COR-L47 (cell line): ENCODE measurements at places on chromosomes 11 and 22.
A peak's percentile ranks its signal among the peaks of the same experiment; 100 is the strongest.

GRCh38 chr22:44825310-44826150 lies 73.2 kb downstream of the ARHGAP8 start:
- DNase-seq: peak; percentile 15

GRCh38 chr11:63015521-63016215 lies at the start of gene SLC22A8:
Gene SLC22A8 (minus strand): TSS chr11:63015841. CDS start chr11:63014958, 883 bp downstream.
- no peak for DNase-seq

GRCh38 chr11:123429913-123430720 lies at the start of gene GRAMD1B:
Gene GRAMD1B (plus strand): TSS chr11:123430269. CDS start chr11:123430793, 524 bp downstream.
- peak; percentile 73 for DNase-seq

GRCh38 chr22:36449596-36450175 lies 31.8 kb downstream of the TXN2 start:
- no peak for DNase-seq

DNA sequence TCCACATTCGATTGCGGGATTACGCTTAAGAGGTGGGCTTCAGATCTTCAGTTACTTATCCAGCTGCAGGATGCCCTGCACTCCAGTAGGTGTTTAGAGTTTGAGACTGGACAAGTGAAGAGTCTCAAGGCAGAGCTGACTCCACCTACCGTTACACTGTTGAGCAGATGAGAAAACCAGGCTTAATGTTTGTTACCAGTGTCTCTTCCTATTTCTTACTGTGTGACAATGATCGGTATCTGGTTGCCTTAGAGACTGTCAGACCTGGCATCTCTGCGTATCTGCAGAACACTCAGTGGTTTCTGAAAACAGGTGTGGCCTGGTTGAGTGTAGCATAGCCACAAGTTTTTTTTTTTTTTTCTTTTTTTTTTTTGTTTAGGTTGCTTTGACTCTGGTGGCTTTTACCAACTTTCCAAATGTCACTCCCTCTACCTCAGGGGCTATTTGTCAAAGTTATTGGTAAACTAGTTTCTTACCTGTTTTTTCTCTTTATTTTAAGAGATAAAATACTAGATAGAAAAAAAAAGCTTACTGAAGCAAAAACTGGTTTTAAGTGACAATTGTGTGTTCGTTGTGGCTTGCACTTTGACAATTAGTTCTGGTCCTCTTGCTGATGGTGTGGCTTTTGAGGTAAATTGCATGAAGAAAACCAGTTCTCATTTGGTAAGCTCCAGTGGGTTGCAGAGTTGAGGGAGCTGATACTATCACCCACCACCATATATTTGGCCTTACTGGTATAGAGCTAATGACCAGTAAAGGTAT lies 284.8 kb downstream of the ETS1 start:
- DNase-seq: peak; percentile 18

GRCh38 chr11:133137939-133138338 lies 394.4 kb downstream of the OPCML start:
- no peak for DNase-seq

GRCh38 chr22:37226087-37226486 lies 13.8 kb upstream of the SSTR3 start:
- no peak for DNase-seq

DNA sequence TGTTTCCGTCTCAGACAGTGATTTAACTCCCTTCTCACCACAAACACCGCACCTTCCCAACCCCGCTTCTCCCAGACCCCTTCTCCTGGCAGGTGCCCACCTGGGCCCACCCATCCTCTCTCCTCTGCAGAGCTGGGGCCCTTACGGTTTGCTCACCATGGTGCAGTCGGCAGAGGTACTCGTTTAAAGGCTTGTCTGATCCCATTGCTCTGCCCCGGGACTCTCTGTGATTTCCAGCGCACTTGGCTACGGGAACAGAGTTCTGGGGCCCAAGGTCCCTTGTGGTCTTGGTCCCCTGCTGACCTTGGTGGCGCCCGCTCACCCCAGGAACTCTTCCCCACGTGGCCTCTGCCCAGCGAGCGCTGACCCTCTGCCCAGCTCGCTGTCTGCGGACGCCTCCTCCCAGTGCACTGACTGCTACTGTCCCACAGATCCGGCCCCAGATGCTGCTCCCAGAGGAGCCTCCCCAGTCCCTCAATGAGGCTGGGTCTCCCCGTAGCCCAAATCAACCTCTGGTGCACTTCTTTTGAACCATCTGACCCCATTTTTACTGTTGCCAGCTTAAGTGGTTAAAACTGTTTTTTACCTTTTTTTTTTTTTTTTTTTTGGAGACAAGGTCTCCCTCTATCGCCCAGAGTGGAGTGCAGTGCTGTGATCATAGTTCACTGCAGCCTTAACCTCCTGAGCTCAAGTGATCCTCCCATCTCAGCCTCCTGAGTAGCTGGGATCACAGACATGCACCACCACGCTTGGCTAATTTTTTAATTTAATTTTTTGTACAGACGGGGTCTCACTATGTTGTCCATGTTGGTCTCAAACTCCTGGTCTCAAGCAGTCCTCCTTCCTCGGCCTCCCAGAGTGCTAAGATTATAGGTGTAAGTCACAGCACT lies 21.3 kb upstream of the CTSD start:
- DNase-seq: no peak

- DNase-seq: peak; percentile 90
Measured at GRCh38 chr11:119376197-119376847, 5.2 kb downstream of the USP2 start.

DNA sequence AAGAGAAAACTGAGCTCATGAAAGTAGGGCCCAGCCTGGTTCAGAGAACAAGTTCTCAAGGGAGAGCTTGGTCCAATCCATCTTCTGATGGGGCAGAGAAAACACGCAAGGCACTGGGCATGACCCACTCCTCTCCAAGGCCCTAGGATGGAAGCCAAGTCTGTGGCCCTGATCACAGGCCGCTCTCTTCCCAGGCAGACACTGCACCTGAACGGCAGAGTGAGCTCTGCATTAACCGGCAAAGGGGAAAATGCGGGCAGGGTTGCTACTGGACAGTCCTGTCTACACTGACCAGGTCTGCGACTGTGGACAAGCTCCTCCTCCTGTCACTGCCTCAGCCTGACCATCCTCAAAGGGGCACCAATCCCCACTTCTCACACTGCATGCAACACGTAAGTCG lies 49.3 kb downstream of the SGSM3 start:
- no peak for DNase-seq

DNA sequence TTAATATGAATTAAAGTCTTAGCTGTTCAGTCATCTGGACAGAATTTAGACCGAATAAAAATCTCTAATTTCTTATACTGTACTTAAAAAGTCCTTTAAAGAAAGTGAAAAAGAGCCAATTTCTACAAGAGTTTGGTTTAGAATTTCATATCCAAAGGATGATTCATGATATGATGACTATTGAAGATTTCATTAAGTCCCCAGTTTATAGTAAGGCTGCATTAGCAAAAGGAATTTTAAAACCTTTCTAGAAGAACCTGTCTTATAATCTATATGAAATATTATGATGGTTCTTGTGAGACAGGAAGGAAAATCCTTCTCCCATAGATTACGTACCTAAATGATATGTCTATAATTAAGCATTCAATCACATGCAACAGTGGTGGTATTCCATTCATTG lies 34.8 kb downstream of the TSG101 start:
- DNase-seq: no peak

DNA sequence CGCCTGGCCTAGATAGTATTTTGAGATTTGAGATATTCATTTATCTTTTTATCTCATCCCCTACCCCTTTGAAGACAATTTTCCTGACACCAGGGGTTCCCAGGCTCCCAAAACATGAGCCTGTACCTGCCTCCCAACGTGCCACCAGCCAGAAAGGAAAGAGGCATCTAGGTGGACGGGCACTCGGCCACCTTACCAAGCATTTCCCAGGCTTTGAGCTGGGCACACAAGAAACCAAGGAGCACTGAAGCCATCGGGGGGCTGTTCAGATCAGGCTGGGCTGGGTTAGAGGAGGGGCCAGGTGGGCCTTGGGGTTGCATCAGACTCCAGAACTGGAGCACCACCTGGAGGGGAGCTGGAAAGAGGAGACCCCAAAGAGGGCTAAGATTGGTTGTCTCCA lies 28.5 kb upstream of the BAIAP2L2 start:
- no peak for DNase-seq

- DNase-seq: no peak
Measured at GRCh38 chr11:19080579-19080993, 20.1 kb upstream of the MRGPRX2 start.

GRCh38 chr11:35321532-35322317 lies 97.6 kb downstream of the SLC1A2 start:
- peak; percentile 65 for DNase-seq

GRCh38 chr22:45696227-45696626 lies 24.6 kb downstream of the ATXN10 start:
- DNase-seq: no peak

DNA sequence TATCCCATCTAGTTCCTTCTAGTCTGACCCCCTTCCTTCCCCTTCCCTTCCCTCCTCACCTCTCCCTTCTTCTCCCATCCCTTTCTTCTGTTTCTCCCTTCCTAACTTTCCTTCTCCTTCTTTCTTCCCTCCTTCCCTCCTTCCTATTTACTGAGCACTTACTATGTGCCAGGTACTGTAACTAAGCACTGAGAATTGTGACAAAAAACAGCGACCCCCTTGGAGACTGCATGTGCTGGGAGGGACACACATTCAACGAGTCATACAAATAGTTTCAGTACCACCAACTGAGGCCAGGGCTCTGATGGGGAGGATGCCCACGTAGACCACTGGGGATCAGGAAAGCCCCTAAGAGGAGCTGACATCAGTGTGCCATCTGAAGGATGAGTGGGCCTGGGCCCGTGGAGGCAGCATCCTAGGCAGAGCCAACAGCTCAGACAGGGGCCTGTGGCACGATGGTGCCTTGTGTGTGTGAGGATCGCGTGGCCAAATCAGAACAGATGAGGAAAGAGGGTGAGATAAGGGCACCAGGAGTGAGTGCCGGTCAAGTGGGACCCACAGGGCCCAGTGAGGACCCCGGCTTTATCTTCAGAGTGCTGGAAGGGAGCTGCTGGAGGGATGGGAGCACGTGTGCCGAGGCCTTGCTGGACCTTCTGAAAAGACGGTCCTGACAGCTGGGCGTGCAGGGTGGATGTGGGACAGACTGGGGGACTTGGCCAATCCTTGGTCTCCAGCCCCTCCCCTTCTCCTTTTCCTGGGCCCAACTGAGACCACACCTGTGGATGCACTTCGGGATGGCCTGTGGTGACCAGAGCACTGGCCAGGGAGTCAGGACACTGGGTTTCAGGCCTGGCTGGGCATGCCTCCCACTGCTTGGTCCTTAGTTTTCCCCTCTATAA lies 38.4 kb upstream of the CRYBB3 start:
- DNase-seq: no peak

DNA sequence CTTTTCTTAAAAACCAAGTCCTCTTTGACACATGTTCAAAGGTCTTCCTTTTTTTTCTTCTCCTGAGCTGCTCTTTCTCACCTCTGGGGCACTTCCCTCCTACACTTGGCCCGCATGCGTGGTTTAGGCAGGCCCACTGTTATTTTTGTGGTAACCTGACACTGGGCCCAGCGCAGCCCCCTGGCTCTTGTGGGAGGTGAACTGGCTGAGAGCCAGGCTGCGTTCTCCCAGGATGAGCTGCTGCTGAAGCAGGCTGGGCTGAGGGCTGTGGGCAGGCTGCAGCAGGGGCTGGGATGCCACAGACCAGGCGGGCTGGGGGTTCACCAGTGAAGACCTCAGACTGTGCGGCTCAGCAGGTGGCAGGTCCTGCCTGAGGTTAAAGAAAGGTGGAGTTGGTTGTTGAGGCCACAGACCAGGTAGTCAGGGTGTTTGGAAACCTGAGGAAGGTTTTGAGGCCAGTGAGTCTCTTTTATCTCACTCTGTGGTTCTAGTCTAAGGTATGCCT lies 72.4 kb downstream of the TEAD1 start:
- peak; percentile 94 for DNase-seq

DNA sequence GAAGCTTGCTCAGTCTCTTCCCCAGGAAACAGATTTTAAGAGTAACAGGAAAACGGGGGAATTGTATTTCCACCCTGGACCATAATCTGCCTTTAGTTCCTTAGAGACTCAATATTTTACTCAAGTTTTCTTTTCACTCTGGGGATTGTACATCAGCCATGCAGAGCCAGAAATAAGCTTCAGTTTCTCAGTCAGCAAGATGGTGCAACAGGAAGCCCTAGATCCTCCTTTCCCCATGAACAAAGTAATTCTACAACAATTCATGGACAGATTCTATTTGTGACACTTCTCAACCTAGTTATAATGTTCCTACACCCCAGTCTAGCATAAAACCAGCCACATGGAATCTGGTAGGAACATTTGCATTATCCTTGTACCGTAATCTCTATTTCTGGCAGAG lies 24.7 kb downstream of the OR8B2 start:
- DNase-seq: no peak

GRCh38 chr11:62132191-62132590 lies 8.4 kb downstream of the INCENP start:
- DNase-seq: no peak

DNA sequence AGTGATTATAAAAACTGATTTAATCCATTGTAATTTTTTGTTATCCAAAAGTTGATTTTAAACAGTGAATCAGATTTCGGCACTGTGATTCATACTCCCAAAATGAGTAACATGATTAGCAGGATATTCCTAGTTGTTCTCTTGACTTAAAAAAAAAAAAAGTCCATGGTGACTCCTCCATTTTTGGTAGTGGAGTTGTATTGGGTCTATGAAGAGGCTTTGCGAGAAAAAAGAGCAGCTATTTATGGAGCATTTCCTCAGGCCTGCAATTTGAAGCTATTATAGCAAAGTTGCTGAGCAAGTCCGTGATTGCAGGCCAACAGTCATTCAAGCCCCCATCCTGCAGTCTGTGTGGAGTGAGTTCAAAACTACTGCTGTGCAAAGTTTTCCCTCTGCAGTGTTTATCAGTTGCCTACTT lies 28.8 kb downstream of the YAP1 start:
- no peak for DNase-seq

DNA sequence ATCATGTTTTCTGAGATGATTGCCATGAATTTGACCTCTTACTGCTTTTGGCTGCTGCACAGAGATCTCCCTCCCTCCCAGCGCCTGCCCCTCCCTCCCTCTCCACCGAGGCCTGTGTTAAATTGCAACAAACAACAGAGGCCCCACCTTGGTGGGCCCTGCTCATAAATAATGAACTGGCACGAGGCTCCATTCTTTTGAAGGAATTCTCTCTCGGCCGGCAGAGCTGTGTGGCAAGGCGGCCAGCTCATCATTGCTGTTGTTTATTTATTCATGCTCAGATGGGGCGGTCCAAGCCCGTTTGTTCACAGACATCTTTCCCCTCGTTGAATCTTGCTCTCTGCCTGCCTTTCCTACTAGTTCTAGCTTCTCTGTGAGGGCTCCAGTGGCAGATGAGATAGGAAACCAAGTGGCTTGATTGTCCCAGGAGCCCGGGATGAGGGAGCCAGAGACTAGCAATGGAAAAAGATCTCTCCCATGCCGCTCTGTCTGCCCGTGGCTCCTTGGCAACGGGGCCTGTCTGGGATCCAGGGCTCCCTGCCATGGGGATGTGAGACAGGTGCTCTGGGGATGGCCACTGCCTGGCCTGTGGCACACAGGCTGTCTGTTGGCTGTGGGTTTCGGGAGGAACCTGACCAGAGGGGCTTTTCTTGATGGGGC lies 192.6 kb downstream of the DSCAML1 start:
- peak; percentile 72 for DNase-seq

- DNase-seq: no peak
Measured at GRCh38 chr11:62390722-62391121, 28.1 kb upstream of the SCGB1A1 start.

- DNase-seq: peak; percentile 36
Measured at GRCh38 chr11:45997599-45997998, 75.1 kb downstream of the LARGE2 start.

GRCh38 chr11:116044941-116045340 lies 540.7 kb upstream of the CADM1 start:
- no peak for DNase-seq
